CD4-positive, alpha-beta T cell (primary cell): ENCODE measurements at places on chromosomes 16 and 17.
A peak's percentile ranks its signal among the peaks of the same experiment; 100 is the strongest.

DNA sequence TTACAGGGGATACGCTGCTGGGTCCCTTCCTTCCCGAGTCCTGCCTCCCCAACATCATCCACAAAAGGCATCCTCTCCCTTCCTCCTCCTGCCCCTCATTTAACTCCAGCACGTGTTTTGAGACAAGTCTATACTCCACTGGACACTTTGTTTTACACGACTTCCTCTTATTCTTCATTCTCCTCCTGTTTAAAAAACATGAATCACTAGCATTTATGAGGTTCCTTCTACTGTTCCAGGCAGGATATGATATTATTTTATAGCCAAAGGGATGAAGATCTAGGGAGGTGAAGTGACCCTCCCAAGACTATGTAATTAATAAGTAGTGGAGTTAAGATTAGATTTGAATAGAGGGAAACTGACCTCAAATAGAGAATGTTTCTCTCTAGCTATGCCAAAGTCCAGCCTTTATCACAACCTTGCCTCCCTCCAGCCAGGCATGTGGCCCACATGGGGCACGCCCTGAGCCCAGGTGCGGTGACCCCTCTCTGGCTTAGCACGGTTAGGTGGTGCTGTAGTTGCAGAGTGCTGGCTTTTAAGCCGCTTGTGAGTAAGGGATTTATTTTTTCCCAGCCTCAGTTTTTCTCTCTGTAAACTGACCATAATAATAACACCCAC, 1.3 kb upstream of the HSD17B2 start:
- DNase-seq = no peak

DNA sequence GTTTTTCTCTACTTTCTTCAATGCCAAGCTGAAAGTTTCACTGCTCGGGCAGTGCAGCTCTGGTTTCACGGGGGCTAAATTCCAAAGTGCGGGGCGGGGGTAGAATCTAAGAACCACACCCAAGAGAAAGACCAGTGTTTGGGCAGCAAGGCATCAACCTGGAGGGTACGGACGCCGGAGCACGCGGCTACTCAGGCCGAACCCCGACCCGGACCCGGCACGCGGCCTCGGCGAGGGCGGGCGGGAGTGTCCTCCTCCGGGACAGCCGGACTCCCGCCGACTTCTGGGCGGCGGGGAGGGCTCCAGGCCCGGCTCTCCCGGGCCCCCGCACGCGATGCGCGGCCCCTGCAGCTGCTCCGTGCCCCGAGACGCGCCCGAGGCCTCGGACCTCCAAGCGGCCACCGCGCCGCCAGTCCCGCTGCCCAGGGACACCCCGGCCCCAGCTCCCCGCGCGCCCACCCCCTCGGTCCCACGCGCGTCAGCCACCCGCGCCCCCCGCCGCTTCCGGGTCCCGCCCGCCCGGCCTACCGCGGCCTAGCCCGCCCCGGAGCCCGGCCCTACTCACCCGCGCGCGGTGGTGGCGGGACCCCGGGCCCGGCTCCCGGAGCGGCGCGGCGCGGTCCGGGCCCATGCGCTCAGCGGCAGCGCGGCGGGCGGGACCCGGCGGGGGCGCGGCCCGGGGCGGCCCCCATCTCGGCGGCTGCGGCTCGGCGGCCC, 561 bp downstream of the AXIN1 start:
- DNase-seq = no peak

DNA sequence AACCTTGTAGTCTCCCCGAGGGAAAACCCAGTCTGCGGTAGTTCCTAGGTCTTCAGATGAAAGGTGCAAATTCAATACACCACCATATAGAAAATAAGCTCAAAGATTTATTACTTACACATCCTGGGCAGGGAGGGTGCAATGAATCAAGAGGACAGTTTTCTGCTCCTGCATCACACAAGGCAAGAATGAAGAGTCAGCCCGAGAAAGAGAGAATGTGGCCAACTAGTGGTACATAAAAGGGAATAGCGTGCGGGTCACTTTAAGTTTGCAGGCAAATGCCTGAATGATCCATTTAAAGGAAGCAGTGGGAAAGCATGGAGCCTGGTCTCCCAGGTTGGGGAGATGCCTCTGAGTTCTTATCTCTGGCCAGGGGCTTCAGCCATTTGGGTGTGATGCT, 403.4 kb downstream of the GRIN2A start:
- no peak for DNase-seq

DNA sequence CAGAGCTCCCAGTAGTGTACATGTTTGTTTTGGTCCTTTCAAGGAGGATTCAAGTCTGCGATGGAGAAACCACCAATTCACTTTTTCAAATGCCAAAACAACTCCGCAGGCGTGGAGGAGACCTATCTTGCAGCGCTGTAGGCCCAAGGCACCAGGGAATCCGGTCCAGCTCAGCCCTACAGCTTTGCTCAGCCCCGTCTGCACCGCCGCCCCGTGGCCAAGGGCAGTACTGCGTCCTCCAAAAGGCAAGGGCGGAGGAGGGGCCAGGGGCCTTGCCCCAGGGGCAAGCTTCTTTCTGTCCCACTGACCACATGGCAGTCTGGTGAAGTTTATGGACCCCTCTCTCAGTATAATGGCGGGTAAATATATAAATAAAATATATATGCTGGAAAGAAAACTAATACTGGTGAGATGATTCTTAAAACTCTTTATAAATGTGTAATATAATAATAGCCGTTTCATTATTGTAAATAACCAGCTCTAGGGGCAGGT, 709 bp upstream of the CD300LG start:
- peak; percentile 62 for DNase-seq

- DNase-seq = no peak
Measured at GRCh38 chr16:77937473-77938149, 84.7 kb upstream of the CLEC3A start.

- DNase-seq = no peak
Measured at GRCh38 chr17:76434870-76435269, 18.1 kb downstream of the UBE2O start.

DNA sequence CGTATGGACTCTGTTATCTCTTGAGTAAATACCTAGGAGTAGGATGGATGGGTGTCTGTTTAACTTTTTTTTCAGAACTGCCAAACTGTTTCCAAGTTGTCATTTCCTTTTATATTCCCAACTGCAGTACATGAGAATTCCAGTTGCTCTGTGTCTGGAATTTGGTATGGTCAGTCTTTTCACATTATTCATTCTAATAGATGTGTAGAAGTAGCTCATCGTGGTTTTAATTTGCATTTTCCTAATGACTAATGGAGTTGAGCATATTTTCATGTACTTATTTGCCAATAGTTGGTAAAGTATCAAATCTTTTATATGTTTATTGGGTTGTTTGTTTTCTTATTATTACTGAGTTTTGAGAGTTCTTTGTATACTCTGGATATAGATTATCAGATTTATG, 27.0 kb downstream of the MRTFB start:
- no peak for DNase-seq

DNA sequence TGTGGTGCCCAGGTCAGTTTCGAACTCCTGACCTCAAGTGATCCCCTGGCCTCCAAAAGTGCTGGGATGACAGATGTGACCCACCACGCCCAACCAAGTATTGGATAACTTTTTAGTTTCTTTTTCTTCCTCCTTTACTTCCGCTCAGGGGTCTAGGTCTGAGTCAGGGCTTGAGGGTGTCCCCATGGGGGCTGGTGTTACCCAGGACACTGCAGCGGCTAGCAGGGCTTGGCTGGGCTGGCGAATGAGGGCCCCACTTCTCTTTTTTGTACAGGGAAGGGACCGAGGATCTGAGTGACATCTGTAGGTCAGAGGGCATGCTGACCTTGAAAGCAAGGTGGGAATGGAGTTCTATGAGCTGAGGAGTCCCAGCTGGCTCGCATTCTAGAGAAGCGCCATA, 24.9 kb downstream of the RAB11FIP3 start:
- no peak for DNase-seq

DNA sequence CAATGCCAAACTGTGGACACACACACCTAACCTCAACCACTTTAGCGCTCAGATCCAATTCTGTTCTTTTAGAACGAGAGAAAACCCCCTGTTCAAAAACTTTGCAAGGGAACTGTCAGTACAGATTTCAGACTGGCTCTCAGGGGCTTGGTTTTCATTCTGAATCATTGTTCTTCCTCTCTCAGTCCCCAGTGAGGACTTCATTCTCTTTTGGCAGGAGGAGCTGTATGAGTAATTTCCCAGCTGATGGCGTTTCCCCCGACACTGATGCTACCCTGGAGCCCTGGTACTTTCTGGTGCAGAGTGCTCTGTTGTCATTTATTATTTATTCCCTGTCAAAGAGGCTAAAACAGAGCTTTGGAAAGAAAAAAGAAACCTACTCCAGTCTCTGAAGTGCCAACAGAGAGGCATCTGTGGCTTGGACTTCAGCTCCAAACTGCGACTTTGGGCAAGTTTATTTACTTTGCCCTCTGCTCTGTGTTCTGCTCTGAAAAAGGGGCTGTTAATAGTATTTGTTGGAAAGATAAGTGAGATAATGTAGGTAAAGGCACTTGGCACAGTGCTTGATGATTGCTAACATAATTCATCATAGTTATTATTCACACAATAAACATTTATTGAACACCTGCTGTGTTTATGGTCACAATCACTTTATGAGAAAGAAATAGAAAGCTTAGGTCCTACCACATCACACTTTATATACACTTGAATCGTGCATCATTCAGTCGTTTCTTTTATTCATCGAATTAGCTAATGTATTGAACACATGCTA, 28.3 kb downstream of the ETV4 start:
- no peak for DNase-seq

GRCh38 chr17:21024024-21024423, 18.8 kb downstream of the USP22 start:
- no peak for DNase-seq

GRCh38 chr16:75402821-75403475, 30.4 kb downstream of the CFDP1 start:
- DNase-seq = no peak

DNA sequence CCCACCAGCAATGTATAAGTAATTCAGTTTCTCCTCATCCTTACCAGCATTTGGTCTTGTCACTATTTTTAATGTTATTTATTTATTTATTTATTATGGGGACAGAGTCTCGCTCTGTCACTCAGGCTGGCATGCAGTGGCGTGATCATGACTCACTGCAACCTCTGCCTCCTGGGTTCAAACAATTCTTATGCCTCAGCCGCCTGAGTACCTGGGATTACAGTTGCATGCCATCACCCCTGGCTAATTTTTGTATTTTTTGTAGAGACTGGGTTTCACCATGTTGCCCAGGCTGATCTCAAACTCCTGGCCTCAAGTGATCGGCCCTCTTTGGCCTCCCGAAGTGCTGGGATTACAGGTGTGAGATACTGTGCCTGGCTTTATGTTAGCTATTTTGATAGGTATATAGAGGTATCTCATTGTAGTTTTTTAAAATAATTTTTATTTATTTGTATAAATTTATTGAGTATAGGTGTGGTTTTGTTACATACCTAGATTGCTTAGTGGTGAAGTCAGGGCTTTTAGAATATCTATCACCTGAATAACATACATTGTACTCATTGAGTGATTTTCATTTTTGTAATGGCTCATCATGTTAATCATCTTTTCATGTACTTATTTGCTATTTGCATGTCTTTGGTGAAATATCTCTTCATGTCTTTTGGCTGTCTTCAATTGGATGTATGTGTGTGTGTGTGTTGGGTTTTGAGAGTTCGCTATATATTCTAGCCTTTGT, 53.3 kb downstream of the TANC2 start:
- no peak for DNase-seq

GRCh38 chr17:67164302-67164701, 80.7 kb downstream of the HELZ start:
- DNase-seq = no peak

GRCh38 chr17:44492706-44493272, 10.4 kb downstream of the GPATCH8 start:
- DNase-seq = no peak

GRCh38 chr17:35088356-35088880, 24.9 kb upstream of the RFFL start:
- peak; percentile 66 for DNase-seq

DNA sequence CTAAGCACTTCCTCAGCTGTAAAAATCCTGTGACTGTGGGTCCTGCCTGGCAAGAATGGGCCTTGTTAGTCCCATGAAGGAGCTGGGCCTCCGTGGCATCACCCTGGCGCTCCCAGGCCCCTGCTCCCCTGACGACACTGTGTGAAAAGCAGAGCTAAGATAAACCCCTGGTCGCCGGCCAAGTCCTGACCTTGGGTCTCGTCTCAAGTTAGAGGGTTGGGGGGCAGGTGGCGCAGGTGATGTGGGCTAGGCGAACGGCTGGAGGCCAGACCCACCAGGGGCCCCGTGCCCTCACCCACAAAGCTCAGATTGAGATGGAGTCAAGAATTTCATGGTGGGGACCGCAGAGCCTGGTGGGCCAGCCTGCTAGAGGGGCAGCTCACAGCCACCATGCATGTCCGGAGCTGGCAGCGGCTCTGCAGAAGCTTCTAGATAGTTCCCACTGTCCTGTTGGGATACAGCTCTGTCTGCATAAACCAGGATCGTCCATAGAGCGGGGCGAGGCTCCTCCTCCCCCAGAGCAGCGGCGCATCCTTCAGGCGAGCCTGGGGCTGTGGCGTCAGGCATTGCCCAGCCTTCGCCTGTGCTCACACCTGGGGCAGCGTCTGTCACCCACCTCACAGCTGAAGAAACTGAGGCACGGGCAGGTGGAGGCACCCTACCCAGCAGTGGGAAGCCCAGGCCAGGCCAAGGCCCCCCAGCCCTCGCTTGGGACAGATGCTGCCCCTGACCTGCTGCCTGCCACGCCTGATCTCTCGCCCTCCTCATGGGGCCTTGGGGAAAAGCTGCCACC, 12.0 kb downstream of the CYBC1 start:
- DNase-seq = no peak

- no peak for DNase-seq
Measured at GRCh38 chr16:4426021-4426684, 485 bp downstream of the DNAJA3 start.

DNA sequence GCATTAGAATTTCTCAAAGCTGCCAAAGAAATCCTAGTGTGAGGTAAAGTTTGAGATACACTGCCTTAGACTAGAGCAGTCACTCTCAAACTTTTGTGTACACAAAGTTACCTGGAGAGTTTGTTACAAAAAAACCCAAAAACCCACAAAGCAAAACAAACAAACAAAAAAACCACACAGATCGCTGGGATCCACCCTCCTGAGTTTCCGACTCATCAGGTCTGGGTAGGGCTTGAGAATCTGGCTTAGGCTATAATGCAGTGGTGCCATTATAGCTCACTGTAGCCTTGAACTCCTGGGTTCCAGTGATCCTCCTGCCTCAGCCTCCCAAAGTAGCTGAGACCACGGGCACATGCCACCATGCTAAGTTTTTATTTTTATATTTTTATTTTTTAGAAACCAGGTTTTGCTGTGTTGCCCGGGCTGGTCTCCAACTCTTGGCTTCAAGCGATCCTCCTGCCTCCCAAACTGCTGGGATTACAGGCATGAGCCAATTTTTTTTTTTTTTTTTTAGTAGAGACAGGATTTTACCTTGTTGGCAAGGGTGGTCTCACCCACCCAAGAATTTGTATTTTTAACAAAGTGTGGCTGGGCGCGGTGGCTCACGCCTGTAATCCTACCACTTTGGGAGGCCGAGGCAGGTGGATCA, 22.3 kb upstream of the SMG1 start:
- no peak for DNase-seq
